Breast epithelium (tissue), 4 donors: ENCODE measurements at places on chromosomes 5 and 9. TPM values are rescaled to one million over a fixed set of nuclear protein-coding genes. Genes with fewer than 3 reads are reported as not detected.

Gene FBLL1
- total RNA-seq = 1.6 TPM

DNA sequence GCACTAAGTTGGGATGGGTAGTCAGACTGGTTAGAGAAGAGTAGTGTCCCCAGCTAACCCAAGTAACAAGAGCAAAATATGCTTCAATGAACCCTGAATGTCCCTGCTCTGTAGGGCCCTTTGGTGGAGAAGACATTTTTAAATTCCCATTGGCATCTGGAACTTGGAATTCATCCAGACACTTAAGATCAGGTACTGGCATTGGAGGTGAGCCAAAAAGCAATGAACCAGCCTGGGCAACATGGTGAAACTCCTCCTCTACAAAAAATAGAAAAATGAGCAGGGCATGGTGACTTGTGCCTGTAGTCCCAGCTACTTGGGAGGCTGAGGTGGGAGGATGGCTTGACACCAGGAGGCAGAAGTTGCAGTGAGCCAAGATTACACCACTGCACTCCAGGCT, 58.9 kb upstream of the ZNF618 start:
- no peaks in the 10 kb centered on the region for H3K4me1 ChIP-seq
- H3K27ac ChIP-seq = no peak overlapping the region
- no peak overlapping the region for H3K4me3 ChIP-seq
- no peak for DNase-seq
- no peaks in the 10 kb centered on the region for H3K36me3 ChIP-seq

DNA sequence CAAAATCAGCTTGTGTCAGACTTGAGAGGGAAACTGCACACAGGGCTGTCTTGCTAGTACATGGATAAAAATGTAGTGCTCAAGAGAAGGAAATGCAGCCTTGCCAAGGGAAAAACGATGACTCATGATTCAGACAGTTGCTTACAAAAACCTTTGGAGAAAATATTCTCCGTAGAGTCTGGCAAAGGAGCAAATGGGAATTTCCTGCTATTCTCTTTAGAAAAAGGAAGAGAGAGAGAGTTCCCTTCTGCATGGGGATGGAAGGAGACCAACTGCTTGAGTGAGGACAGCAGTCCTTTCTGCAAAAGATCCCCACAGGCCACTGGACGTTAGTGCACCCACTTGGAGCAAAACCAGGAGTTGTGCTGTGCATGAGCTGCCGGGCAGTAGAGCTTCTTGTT, 7.6 kb downstream of the IFNB1 start:
- DNase-seq = peak; percentile 23
- no peaks in the 10 kb centered on the region for H3K4me1 ChIP-seq
- H3K27ac ChIP-seq = no peak overlapping the region

DNA sequence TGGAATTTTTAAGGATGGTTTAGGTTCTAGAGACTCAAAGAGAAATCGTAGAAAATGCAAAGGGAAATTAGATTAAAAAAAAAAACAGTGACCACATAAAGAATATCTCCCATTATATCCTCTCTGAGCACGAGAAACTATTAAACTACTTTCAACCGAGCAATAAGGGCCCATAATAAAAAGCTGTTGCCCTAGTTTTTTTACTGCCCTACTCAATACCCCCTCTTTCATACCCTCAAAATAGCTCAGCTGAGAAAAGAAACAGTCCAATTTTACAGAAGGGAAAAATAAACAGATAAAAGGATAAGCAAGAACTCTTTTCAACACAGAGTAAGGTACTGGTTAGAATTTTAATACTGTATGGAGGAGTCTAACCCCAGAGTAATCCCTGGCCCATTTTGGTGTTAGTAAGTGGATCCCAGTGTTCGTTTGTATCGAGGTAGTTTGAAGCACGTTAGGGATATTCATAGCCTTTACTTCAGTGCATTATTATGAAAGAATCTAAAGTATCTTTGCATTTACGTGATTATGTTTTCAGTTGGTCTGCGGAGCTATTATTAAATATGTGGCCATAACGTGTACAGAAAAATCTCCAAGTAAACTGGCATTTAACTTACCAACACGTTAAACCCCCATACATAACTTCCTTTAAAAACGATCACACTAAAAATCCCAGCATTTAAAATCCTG, 980 bp upstream of the RHOBTB3 start:
- no peaks in the 10 kb centered on the region for H3K4me1 ChIP-seq
- no peak for DNase-seq
- H3K27ac ChIP-seq = peak overlapping the region; percentile 83
- H3K27me3 ChIP-seq = no peaks in the 10 kb centered on the region
- H3K4me3 ChIP-seq = peak overlapping the region; percentile 89
- no peaks in the 10 kb centered on the region for H3K36me3 ChIP-seq
